ENCODE measurements at places on chromosomes 2 and 18.

DNA sequence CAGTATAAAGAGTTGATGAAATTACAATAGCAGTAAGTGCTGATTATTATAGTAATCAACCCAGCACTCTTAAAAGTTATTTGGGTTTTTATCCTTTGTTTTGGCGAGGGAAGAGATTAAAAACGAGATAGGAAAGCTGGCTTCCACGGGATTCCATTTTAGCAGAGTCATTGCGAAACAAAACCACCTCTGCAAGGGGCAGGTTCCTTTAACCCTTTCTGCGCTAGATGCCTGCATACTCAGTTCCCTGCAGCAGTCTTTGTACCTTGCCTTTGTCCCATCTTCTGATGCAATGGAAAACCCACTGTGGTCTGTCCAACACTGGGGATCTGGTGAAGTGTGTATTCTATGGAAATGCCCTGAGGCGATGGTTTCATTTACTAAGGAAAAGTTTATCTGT is 2.7 kb downstream of the YPEL5 start:
- DNase-seq, result no peak

DNA sequence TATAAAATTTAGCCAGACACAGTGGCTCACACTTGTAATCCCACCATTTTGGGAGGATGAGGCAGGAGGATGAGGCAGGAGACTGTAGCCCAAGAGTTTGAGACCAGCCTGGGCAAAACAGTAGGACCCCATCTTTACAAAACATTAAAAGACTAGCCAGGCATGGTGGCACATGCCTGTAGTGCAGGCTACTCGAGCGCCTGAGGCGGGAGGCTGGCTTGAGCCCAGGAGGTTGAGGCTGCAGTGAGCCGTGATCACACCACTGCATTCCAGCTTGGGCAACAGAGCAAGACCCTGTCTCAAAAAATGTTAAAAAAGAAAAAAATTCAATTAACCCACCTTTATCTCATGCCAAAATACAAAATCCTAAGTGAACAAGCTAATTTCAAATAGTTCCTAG is 4.0 kb downstream of the REV1 start:
- no peak for DNase-seq

DNA sequence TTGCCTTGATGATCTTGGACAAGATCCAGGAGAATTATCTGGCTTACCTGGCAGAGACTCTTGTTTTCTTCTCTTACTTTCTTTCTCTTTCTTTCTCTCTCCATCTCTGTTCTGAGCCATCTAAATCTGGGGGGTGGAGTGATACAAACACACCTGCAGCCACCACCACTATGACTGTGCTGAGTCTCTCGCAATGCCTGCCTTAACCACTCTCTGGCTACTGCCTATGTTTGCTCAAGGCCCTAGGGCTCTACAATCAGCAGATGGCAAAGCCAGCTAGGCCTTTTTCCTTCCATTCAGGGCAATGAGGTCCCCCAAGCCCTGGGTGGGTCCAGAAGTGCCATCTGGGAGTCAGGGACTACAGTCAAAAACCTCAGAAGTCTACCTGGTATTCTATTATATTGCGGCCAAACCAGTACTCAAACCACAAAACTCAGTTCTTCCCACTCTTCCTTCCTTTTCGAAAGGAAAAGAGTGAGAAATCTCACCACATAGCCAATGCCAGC is 978.9 kb upstream of the NXPH2 start:
- DNase-seq, result no peak

DNA sequence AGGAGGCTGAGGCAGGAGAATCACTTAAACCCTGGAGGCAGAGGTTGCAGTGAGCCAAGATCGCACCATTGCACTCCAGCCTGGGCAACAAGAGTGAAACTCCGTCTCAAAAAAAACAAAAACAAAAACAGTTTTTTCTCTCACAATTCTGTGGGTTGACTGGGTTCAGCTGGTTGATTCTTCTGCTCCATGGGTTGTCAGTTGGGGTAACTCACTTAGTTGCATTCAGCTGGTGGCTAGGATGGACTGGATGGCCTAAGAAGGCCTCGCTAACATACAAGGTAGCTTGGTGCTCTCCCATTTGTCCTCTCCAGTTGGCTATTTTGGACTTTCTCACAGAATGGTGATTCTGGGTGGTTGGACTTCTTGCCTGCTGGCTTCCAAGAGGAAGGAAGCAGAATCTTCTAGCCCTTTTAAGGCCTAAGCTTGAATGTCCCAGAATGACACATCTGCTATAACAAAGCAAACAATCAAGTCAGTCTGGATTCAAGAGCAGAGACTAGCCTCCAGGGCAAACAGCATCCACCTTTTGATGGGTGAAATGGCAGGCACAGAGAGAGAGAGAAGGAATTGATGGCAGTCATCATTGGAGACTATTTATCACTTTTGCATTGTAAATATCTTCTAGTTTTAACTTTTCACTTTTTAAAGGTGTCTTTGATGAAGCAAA is 17.9 kb downstream of the LAMA3 start:
- DNase-seq, result no peak

DNA sequence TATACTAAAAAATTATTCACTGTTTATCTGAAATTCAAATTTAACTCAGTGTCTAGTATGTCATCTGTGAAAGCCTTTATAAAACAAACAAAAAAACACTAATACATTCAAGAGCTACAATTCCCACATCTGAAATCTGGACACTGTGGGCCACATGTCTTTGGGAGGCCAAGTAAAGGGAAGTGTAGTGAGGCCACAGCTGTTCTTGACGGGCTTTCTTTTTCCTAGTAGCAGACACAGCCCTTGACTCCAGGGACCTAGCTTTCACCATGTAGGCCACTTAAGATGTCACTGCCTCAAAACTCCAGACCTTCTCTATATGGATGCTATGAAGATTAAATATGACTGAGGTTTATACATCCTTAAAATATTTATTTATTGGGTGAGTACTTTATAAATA is 91.1 kb downstream of the RBMS1 start:
- DNase-seq, result no peak

DNA sequence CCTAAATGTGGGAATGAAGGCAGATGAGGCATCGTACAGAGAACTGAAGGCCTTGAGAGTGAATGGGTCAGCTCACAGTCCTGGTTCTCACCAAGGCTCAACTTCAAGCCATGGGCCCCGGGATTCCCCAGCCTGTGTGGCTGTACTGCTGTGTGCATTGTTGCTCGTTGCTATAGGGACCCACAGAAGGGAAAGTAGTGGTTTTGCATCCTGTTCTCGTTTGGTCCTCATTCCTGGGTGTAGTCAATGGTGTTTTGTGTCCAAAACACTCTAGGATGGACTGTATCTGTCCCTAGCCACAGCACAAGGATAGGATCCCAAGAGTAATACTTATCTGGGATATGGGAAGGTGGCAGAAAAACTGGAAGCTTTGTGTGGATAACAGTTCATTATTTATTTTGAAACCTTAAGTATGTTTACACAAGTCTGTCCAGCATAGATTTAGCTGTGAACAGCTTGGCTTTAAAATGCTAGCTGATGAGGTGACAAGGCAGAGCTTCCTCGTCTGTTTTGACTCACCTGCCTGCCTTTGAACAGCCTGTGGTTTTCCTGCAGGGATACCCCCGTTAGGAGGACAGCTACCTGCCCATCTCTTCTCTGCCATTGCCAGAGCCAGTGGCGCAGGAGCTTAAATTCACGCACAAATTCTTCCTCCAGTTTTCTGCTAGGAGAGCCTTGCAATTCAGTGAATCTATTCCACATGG is 85.0 kb downstream of the WDSUB1 start:
- DNase-seq, result no peak

DNA sequence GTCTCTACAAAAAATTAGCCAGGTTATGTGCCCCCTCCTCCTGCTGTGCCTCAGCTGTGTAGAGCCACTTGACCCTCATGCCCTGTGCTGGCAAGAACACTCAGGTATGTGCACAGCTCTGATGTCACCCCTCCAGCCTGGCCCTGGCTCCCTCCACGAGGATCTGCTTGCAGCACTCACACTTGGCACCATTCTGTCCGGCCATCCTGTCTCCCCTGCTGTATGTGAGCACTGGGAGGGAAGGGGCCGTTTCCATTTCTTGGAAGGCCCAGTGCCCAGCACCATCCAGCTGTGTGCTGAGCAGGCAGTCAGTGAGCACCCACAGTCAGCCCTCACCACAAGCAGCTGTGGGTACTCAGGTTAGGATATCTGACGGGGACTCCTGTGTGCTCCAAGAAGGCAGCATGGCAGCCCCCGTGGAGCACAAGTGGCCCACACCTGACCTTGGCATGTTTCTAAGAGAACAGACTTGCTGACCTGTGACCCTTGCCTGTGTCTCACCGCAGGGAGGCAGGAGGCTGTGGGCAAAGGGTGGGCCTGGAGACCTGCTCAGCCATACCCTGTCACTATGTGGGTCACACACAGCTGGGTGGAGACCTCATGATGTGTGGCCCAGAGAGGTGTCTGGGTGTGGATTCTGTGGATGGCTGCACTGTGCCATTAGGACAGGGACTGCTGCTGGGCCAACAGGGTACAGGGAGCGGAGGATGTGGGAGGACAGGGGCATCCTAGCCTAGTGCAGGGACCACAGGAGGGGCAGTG is 31.5 kb downstream of the USP34 start:
- no peak for DNase-seq

- DNase-seq, result no peak
These were observed 45.6 kb downstream of the PDE1A start for GRCh38 chr2:182381225-182381624.

DNA sequence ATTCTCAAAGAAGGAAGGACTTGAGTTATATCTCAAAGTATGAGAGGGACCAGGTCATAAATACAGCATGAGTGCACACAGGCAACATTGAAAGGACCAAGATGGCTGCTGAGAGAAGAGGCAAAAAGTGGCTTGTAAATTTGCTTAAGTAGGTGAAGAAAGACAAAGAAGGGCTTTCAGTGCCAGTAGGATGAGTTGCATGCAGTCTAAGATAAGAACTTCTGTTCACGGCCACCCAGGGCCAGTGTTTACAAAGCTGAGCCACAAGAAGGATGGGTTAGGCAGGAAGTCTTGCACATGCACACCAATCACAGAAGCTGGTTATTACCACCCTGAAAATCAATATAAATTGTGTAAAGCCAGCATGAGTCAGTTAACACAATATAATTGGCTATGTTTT is 3.1 kb upstream of the ABCB11 start:
- no peak for DNase-seq

DNA sequence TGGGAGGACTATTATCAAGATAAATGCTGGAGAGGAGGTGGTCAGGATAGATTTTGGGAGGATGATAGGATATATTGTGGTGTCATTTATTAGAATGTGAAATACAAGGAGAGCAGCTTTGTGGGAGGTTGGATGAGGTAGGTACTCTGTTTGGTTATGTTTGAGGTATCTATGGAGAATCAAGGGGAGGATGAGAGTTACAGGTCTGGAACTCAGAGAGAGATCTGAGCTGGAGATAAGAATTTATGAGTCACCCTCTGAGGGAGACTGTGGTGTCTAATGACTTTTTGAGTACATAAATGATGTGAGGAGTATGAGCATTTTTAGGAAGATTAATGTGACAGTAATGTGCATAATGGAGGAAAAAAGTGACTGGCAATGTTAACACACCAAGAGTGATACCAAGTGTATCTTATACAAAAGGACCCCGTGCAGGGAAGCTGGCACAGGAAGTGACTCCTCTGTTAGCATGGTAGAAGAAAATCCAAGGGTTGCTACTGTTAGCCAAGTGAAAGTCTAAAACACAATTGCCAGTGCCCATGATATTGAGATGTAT is 48.2 kb downstream of the CRIM1 start:
- DNase-seq, result no peak

- DNase-seq, result no peak
These were observed 18.1 kb downstream of the CPSF3 start for GRCh38 chr2:9441556-9441955.

- DNase-seq, result peak; percentile 48
These were observed 336.2 kb downstream of the ZEB2 start for GRCh38 chr2:144183727-144184126.

- no peak for DNase-seq
These were observed 239.3 kb upstream of the CDH20 start for GRCh38 chr18:61093965-61094364.

DNA sequence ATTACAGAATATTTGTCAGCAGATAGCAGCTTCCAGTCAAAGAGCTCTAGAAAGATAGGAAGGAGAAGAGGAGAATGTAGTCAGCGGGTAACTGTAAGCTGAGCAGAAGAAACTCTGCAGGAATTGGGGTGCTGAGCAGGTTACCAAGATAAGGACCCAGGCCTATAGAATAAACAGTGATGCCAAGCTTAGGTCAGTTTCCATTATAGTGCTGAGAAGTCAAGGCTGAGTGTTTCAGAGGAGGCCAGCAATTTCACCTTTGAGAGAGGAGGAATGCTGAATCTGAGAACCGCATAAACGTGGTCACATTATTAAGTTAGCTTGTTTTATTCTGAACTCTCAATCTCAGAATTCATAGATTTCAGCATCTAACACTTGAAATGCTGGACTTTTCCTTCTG is 13.9 kb downstream of the NAB1 start:
- DNase-seq, result no peak

- DNase-seq, result no peak
These were observed 308.5 kb upstream of the TFPI start for GRCh38 chr2:187862715-187863114.

- no peak for DNase-seq
These were observed 247.6 kb downstream of the TNS1 start for GRCh38 chr2:217755027-217755745.

DNA sequence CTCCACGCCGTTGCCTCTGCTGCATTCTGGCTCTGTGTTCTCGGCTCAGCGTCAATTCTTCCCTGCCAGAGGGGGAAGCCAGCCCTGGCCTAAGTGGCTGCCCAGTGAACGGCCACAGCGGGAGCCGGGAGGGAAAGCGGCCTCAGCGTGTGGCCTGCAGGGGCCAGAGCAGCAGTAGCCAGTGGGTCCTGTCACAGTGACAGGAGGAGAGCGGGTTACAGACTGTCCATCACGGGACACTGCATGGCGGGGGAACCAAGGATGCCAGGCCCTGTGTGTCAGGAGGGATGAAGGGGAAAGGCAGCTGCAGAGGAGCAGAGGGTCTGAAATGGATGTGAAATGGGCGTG is 39.7 kb downstream of the PDIA6 start:
- no peak for DNase-seq

DNA sequence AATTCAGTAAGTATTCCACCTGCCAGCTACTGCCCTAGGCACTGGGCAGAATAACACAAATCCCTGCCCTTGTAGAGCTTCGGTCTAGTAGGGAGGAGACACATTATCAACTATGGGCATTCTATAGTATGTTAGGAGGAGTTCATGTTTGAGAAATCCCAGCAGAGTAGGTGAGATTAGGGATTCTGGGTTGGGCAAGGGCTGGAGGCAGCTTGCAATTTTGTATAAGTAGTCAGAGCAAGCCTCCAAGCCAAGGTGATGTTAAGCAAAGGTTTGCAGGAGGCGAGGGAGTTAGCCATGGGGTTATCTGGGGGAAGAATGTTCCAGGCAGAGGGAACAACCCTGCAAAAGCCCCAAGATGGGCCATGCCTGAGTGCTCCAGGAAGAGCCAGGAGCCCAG is 187.9 kb upstream of the HS6ST1 start:
- no peak for DNase-seq

GRCh38 chr18:40272630-40273231 is 1682.3 kb upstream of the PIK3C3 start:
- no peak for DNase-seq
